ENCODE measurements at places on chromosomes 5 and 9. TPM values are rescaled to one million over a fixed set of nuclear protein-coding genes. Genes with fewer than 3 reads are reported as not detected.

Gene PCDHGB7
- 10.4 TPM for total RNA-seq

Gene GMCL2
- total RNA-seq = not detected

Gene ANKRD18B
- total RNA-seq = not detected

Gene PCDHA13
- total RNA-seq = not detected

Gene LRRC19
- not detected for total RNA-seq

- no peak for DNase-seq
These were observed 417.7 kb downstream of the TAF11L14 start for GRCh38 chr5:18051953-18052352.

DNA sequence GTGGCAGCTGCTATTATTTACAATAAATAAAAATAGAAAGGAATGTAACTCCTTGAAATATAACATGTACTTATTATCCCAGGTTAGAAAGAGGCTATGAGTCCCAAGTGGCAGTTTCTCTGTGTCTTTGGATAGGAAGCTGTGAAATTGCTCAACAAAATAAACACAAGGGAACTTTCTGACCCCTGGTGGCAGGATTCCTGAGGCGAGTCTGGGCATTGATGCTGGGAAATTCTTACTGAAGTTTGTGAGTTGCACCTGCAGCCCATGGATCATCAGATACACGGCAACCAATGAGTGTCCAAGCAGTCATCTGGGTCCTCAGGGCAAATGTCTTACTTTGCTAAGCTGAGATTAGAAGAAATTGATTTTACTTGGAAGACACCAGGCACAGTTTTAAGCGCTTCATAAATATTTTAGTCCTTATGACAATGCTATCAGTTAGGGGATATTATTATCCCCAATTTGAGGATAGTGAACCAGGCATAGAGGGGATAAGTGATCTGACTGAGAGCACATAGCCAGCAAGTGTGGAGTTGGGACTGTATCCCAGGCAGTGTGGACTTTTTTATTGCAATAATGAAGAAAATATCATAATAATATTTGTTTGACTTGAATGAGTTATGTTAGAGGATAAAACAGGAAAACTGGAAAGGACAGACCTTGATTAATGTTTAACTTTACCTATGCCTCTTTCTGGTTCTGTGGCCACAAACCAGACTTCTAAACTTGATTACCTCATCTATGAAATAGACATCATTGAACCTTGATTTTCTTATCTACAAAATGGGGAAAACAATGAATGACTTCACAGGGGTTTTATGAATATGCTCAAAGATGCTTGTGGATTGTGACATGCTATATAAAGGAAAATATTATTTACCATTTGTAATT lies 265.5 kb upstream of the ADAMTSL1 start:
- peak; percentile 45 for DNase-seq

DNA sequence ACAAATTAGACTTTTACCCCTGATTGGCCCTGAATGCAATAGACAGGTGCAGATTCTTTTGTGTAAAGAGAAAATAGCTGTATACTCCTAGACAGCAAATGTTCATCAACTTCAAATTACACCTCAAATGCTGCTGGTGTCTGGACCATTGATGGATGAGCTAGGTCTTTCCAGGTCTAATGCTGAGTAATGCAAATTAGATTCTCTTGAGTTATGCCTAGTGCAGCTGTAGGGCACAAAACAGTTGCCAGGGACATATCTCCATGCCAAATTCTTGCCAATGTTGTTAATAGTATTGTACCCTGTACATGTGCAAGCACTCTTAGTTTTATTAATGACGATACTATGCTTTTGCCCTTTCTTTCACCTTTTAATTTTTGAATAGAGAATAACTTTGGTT lies 72.3 kb upstream of the CNTLN start:
- DNase-seq = no peak

DNA sequence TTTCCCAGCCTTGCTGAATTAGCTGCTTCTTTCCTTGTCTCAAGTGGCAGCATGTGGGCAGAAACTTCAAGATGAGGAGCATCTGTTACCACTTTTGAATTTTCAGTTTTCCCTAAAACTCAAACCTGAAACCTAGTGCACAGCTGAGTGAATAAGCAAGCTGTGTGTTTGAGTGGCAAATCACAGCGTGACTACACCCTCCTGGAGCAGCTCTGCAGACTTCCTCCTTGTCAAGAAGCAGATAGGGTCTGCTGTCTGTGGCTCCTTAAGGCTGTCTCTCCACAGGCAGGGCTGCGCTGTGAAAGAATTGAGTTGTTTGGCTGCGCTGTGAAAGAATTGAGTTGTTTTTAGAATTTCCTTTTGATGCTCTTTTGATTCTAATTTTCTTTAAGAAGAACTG lies 179.7 kb upstream of the HAPLN1 start:
- DNase-seq = no peak

DNA sequence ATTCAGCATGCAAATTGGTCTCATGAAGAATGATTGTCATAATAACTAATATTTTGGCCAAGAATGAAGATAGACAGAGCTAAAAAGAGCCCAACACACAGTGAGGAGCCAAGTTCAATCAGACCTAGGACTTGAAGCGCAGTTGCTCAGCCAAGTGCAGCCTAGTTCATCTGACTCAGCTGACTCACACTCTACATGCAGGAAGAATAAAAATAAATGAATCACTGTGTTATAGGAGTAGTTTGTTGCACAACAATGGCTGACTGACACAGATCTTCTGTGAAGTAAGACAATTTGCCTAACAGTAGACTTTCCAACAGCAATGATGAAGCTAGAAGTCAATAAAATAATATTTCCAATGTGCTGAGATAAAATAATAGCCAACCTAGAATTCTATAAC lies 261.5 kb downstream of the CEMIP2 start:
- no peak for DNase-seq

All from Karpas-422 (cell line).